ENCODE measurements at places on chromosomes 3 and 15. TPM values are rescaled to one million over a fixed set of nuclear protein-coding genes. Genes with fewer than 3 reads are reported as not detected.

The WDR49 gene
- 0.65 TPM for total RNA-seq

The C2CD4A gene
- 1.3 TPM for total RNA-seq

The CHRM5 gene
- total RNA-seq, result 0.31 TPM

The CCDC54 gene
- not detected for total RNA-seq

Data from bladder microvascular endothelial cell (primary cell).